ENCODE measurements at places on chromosomes 16 and 17.

GRCh38 chr17:40338941-40339649 lies 25.4 kb downstream of the GJD3 start:
- DNase-seq, result no peak

DNA sequence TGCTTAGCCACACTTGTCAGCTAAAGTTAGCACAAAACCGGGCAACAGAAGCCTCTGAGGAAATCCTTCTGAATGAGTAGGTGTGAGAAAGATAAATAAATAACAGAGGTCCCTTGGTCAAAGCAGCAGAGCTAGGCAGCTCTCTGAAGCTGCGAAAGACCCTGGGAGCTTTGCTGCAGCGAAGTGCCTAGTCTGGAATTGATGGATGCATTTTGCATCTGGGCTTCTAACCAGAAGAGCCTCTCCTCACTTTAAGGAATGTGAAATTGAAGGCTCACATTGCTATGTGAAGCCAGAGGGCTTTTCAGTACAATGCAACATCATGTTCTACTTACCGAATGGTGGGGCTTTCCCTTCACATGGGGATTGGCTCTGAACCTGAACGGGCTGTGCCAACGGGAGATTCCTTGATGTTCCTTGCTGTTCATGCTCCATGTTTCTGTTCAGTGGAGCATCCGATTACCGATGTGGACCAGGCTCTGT lies 274.6 kb downstream of the HS3ST3B1 start:
- DNase-seq, result no peak

- DNase-seq, result no peak
These were observed 43.6 kb downstream of the HOXB1 start for GRCh38 chr17:48487221-48487620.

GRCh38 chr16:76614269-76614668 lies 337.1 kb downstream of the CNTNAP4 start:
- DNase-seq, result no peak

- no peak for DNase-seq
These were observed 59.7 kb downstream of the HLF start for GRCh38 chr17:55324296-55324978.

DNA sequence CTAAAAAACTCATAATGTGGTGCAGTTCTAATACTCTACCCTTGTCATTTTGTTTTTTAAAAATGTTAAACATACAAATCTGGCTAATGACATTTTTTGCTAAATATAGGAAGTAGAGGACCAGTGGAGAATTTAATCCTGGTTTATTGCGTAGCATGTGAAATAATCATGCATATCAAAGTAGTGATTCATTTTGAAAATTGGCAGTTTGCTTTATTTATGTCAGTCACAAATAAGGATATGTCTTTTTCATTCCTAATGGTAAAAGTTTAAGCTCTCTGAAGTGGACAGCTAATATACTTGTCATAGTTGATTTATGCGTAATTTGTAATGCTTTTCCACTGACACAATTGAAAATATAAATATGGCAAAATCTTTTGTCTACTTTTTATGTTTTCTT lies 224.2 kb downstream of the BCAS3 start:
- DNase-seq, result no peak

GRCh38 chr17:49013311-49014213 lies 16.4 kb downstream of the IGF2BP1 start:
- no peak for DNase-seq

GRCh38 chr17:72175787-72176515 lies 55.1 kb downstream of the SOX9 start:
- no peak for DNase-seq

DNA sequence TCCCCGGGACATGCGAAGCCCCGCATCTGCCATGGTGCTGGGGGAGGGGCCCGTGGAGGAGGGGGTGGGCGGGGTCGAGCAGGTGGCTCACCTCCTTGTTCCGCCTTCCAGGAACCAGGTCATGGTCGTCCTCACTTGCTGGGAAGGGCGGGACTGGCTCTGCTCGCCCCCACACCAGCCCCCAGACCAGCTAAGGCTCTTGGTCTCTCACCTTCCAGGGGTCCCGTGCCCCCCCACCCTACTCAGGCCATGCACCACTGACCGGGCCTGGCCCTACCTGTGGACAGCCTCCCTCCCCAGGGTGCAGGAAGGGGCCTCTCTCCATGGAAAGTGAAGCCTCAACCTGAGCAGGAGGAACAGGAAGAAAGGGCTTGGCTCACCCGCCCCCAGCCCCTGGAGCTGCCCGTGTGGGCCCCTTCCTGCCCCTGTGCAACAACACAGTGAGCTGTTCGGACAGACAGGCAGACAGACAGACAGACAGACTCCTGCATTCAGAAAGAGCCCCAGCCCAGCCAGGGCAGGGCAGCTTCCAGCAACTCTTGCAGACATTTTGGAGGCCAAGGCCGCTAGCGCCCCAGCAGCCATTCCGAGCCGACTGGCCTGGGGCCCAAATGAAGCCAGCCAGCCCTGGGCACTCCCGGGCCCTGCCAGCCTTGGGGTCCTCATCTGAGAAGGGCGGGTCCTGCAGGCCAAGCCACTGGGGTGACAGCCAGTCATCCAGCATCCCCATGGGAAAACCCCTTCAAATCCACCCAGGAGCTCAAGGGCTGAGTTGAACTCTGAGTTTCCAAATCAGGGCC lies 8.1 kb upstream of the KREMEN2 start:
- DNase-seq, result no peak

- no peak for DNase-seq
These were observed 174.2 kb downstream of the STX8 start for GRCh38 chr17:9401434-9401833.

DNA sequence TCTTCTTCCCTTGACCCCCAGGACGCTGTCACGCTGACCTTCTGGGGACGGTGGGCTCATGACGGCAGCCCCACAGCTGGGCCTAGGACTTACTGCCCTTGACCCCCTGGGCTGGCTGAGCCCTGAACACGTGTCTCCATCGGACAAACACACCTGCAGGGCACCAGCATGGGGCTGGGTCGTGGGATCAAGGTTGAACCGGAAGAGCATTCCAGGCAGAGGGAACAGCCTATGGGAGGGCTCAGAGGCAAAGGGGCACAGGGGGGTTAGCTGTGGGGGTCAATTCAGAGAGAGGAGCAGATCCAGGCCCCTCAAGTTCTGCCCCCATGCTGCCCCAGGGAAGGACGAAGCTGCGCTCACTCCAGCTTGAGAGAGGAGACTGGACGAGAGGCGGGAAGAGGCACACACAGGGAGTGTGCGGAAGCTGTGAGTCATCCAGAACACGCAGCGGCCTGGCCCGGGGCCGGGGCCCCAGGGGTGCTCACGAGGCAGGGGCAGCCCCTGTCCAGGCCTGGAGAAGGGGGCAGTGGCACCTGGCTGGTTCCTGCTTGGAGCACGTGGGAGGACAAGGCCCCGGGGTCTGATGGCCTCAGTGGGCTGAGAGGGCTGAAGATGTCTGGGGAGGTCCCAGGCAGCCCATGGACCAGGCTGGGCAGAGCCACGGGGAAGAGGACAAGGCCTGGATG lies 9.9 kb downstream of the SSTR5 start:
- DNase-seq, result no peak

- no peak for DNase-seq
These were observed 37.2 kb upstream of the BCO1 start for GRCh38 chr16:81201267-81201666.

- no peak for DNase-seq
These were observed 41.4 kb downstream of the DDX19A start for GRCh38 chr16:70388006-70388680.

- DNase-seq, result peak; percentile 93
These were observed 4.5 kb downstream of the ABCC3 start for GRCh38 chr17:50638966-50639713.

- DNase-seq, result no peak
These were observed 1425.1 kb upstream of the CDH8 start for GRCh38 chr16:63461248-63461841.

DNA sequence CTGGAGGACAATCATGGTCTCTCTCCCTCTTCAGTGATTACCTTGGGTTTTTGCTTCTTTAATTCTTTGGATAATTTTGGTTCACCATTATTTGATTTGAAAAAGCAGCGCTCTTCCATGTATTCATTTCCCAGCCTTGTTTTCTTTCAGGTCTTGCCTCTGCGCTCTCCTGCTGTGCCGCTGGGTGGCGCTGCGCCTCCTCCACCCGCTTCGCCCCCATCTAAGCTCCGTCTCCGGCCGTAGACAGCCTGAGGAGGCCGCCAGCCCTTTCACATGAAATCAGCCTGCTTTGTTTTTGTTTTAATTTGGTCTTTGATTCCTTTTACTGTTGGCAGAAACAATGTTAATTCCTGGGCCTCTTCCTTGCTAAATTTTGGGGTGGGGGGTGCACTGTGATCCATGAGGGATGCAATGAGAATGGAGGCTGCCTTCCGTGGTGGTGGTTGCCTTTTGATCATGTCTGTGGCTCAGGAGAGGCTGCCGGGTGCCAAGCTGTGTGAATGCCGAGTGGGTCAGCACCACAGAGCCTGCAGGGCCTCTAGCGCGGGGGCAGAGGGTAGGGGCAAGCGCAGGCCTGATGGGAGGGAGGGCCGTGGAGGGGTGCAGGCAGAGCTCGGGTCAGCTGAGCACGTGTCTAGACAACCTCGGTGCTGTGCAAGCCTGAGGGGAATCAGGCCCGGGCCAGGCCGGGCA lies 64.1 kb downstream of the PLD6 start:
- DNase-seq, result no peak

GRCh38 chr17:76134911-76135809 lies 5.9 kb downstream of the FOXJ1 start:
- no peak for DNase-seq

DNA sequence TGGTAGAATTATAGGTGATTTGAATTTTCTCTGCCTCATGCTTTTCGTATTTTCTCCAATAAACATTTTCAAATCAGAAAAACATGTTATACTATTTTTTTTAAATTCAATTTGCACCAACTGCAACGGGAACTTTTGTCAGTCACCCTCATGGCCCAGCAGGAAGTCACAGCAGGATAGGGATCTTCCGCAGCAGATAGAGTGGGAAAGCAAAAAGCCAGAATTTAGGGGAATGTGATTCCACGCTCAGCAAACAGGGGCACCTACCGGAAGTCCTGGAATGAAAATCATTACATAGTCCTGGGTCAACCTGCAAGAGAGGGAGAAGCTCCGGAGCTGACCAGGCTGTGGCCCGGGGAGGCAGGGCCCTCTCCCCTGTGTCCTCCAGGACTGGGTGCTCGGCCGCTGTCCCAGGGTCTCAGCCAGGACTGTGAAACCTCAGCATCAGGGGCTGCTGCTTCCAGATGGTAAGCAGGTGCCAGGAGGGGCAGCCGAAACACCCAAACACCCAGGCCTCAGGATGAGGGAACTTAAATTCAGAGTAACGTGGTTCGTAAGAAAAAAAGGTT lies 3.9 kb downstream of the SLC47A2 start:
- DNase-seq, result no peak

GRCh38 chr17:67582673-67583081 lies 135.1 kb upstream of the NOL11 start:
- DNase-seq, result no peak

DNA sequence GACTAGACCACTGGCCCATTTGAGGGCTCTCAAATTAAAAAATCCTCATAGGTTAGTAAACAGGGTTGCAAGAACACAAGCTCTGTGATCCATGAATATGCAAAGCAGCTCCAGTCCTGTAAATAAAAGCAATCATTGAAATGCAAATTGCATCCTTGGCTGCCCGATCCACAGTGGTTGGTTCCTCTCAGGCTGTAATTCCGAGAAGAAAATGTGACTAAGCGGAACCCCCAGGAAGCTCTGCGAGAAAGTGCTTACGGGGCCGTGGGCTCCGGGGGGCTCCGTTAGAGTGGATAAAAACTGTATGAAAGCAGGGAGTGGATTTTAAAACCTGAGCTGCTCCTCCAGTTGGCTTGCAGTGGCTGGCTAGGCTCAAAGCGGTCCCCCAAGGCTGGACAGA lies 2.5 kb downstream of the GPRC5B start:
- no peak for DNase-seq

DNA sequence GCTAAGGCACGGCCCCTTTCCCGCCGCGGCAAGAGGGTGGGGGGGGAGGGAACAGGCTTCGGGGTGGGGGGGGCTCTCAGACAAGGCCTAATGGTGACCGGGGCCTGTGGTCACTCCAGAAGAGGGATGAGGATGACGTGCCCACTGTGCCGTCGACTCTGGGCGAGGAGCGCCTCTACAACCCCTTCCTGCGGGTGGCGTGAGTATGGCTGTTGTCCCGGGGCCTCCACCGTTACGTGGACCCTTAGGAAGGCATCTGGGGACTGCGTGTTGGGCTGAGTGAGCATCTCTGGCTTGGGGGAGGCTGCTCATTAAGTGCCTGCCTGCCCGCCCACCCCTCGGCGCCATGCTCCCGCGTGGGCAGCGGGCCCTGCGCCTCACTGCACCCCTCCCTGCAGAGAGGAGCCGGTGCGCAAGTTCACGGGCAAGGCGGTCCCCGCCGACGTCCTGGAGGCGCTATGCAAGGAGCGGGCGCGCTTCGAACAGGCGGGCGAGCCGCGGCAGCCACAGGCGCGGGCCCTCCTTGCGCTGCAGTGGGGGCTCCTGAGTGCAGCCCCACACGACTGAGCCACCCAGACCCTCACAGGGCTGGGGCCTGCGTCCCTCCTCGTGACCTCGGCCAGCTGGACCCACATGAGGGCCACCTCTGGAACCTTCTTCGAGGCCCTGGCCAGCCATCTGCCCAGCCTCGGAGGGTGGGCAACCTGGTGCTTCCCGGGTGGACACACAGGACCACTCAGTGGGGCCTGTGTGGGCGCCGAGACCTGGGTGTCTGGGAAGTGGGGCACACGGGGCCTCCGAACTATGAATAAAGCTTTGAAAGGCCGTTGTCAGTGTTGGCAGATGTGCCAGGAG lies 2.2 kb downstream of the HAGHL start:
- DNase-seq, result no peak

GRCh38 chr17:79728169-79728907 lies 2.4 kb upstream of the ENPP7 start:
- DNase-seq, result peak; percentile 72

GRCh38 chr17:38559051-38559879 lies 46.5 kb downstream of the SRCIN1 start:
- no peak for DNase-seq

DNA sequence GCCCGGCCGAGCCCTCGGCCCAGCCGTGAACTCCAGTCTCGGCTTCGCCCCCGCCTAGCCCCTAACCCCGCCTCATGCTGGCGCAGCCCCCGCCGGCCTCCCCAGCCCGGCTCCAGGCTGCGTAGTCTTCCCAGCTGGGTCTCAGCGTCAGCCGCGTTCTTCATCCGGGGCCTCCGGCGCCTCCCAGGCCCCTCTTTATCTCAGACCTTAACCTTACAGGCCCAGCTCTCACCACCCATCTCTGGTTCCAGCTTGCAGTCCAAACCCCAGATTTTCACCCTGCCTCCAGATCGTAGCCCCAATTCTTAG lies at the start of gene PROCA1:
Gene PROCA1 (minus strand): TSS at position 166 of the 309 bp plus-strand sequence. CDS start 228 bp downstream, outside the sequence.
- DNase-seq, result no peak

DNA sequence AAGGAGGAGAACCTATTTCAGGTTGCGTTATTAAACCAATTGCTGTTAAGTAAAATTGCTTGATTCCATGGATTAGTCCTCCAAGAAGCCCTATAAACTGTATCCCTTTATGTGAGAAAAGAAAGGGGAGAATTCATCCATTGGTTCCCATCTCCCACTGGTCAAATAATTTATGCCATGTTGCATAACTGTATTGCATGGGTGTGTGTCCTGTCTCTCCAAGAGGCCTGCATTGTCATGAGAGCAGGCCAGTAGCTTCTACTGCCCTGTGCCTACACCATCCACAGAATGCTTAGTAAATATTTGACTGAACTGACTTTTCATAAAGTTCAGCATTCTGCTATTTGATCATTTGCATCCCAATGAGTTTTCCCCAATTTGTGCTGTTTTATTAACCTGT lies 11.7 kb upstream of the TOB1 start:
- no peak for DNase-seq

- DNase-seq, result no peak
These were observed 23.3 kb downstream of the TBCD start for GRCh38 chr17:82775001-82775823.

GRCh38 chr16:63568164-63568563 lies 1531.9 kb upstream of the CDH8 start:
- DNase-seq, result no peak

Measured in thoracic aorta (tissue), 2 donors.